ENCODE measurements at places on chromosomes 4 and X.
A peak's percentile ranks its signal among the peaks of the same experiment; 100 is the strongest.

GRCh38 chrX:29241809-29242208 is 654.6 kb downstream of the IL1RAPL1 start:
- no peak for DNase-seq

DNA sequence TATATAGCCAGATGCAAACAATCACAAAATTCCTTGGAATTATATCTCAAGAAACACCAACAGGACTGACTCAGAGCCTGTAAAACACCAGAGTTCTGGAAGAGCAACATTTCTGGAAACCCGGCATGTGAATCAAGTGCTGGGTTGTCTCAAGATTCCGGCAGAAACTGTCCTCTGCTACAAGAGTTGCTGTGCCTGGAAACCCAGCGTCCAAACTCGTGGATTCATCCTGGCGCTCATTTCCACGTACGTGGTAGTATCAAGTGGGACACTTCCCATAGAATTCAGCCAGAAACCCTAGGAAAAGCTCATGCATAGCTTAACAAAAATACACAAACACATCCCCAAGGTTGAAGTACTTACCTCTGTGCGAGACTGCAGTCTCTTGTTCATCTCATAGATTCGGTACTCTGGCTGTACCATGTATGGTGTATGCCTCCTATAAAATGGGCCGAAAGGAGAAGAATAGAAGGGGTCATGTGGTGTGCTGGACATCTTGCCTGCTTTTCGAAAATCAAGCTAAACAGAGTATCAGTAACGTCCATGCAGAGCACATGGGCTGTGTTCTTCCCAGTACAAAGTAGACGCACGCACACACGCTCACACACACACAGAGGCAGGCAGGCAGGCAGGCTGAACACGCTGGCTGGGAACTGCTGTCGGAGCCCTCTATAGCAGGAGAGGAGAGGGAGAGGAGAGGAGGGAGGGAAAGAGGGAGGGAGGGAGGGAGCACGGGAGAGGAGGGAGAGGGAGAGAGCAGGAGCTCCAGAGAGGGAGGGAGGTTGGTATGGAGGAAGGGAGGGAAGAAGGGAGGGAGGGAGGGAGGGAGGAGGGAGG is at the start of gene LDB2:
LDB2 (minus strand) TSS at position 655 of the 837 bp plus-strand sequence.
- peak; percentile 68 for DNase-seq

DNA sequence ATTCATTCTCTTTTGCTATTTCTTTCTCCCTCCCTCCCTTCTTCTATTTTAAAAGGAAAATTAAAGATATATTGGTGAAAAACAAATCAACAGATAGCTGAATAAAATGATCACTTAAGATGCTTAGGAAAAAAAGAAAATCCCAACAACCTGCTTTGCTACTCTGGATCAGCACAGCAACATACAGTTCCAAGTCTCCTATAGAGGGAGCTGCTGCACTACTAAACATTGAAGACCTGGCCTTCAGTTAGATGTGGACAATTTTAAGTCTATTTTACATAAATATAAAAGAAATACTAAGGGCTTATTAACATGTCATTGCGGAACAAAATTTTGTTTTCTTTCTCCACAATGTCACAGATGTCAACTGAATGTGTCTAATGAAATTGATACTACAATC is 226.4 kb downstream of the MAGEB5 start:
- DNase-seq, result no peak

- DNase-seq, result no peak
Observed at GRCh38 chrX:99078301-99078700, 1331.8 kb downstream of the PCDH19 start.

- DNase-seq, result peak; percentile 96
Observed at GRCh38 chr4:25233737-25234389, at the start of gene PI4K2B. TSS of gene PI4K2B (plus strand) at chr4:25234033. CDS start at chr4:25234164, 131 bp downstream.

DNA sequence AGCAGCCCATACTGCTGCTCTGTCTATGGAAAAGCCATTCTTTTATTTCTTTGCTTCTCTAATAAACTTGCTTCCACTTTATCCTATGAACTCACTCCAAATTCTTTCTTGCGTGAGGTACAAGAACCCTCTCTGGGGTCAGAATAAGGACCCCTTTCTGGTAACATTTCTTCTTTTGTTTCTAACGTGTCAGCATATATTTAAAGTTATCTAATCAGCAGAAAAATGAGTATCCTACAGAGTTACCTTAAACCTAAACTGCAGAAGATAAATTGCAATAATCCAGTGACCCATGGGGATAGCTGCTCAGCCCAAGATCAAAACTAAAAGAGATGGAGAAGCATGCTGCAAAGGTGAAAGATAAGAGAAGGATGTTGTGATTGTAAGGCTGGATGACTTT is 4.0 kb downstream of the ADH5 start:
- no peak for DNase-seq

- DNase-seq, result no peak
Observed at GRCh38 chrX:120680090-120680489, 50.2 kb upstream of the C1GALT1C1 start.

DNA sequence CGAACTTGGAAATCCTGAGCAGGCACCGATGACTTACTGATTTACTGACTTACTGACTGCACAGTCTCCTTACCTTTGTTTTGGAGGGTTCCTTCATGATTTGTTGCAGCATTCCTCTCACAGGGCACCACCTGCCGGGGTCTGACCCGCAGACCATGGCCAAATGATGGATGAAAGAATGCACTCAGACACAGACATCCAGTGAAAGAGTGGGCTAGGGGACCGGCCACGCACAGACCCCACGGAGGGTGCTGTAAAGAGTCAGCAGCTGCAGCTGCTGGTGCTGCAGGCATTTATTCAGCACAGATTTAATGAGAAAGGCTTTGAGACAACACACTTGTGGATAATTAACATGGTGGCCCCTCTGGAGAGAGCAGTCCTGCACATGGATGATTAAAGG is 3.4 kb downstream of the MAGEB5 start:
- no peak for DNase-seq

DNA sequence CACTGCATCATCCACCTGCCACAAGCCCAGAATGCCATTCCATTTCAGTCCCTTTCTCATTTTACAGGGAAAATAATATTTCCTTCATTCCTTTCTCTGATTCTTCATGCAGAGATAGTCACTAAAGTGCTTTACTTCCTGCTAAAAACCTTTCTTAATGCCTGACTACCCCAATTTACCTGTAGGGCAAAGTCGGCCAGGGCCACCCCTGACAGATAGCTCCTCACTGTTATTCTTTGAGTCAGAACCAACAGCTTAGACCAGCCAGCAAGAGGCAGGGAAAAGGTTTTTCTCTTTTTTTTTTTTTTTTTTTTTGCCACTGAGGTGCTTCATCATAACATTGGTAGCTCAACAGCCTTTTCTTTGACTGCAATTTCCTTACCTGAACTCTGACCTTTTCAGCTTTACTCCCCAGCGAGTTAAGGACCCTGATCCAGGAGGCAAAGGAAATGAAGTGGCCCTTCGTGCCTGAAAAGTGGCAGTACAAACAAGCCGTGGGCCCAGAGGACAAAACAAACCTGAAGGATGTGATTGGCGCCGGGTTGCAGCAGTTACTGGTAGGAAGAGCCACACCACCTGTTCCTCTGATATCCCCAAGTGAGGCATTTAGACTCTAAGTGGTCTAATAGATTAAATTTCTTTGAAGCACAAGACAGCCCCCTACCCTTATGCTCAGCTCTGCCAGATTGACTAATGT is 85.0 kb downstream of the ALPK1 start:
- no peak for DNase-seq

DNA sequence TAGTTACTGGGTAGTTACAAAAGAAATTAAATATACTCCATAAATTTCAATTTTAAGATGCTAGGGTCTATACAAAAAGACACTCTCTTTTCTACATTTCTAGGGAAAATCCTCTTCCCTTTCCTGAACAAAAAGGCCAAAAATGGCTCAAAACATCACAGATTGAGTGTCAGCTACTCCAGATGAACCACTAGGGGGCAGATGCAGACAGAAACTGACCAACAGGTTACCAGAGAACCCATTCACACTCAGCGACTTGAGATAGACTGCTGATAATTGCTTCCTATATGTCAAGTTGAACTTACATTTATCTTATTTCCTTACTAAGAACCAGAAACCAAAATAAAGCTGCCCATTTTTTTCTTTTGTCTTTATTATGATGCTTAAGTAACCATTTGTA is 83.4 kb upstream of the MID1IP1 start:
- DNase-seq, result no peak

- peak; percentile 63 for DNase-seq
Observed at GRCh38 chr4:183906739-183907651, 1.9 kb downstream of the STOX2 start.

GRCh38 chrX:39809331-39809730 is 288.4 kb downstream of the BCOR start:
- DNase-seq, result no peak

DNA sequence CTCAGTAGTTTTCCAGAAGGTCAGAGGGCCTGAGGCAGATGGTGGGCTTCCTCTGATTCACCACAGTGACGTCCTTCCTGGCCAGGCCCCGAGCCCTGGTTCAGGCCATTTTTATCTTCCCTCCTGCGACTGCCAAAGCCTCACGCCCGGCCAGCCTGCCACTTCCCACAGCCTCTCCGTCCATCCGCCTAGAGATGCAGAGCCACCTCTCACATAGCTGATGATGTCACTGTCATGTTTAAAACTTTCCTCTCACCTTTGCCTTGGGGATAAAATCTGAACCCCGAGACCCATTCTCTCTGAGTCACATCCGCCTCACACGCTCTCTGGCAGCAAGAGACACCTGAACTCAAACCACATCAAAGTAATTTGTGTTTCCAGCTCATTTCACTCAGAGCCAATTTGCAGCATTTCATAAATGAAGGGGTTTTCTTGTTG is 175.3 kb downstream of the QDPR start:
- no peak for DNase-seq

DNA sequence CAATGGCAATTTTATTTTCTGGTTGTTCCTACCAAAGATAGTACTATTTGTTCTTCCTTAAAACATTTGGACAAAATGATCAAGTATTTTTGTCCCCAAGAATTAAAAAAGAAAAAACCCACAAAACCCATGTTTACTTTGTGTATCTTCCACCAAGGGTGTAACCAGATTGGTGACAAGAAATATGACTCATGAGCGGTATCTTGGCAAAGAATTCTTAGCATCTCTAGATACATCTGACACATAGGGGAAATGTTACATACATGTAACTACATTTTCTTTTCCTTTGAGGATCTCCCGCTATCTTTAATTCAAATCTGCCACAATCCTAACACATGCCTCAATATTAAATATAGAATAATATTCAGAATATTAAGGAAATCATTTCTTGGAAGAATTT is 78.7 kb downstream of the WDFY3 start:
- DNase-seq, result no peak

- no peak for DNase-seq
Observed at GRCh38 chr4:161657616-161658015, 506.2 kb downstream of the FSTL5 start.

DNA sequence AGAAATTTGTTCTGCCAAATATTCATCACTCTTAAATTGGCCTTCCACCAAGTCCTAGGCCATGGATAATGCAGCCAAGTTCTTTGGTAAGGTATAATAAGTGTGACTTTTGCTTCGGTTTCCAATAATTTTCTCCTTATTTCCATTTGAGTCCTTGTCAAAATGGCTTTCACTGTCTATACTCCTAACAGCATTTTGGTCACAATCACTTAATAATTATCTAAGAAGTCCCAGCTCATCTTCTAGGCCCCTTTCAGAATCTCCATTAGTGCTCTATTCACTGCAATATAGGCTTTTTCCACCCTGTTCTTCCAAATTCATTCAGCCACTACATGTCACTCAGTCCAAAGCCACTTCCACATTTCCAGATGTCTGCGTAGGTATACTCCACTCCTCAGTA is 51.0 kb upstream of the SPIN4 start:
- no peak for DNase-seq

GRCh38 chr4:151455212-151455611 is 46.2 kb downstream of the FHIP1A start:
- DNase-seq, result no peak

- DNase-seq, result no peak
Observed at GRCh38 chrX:115650449-115650848, 89.5 kb downstream of the PLS3 start.

DNA sequence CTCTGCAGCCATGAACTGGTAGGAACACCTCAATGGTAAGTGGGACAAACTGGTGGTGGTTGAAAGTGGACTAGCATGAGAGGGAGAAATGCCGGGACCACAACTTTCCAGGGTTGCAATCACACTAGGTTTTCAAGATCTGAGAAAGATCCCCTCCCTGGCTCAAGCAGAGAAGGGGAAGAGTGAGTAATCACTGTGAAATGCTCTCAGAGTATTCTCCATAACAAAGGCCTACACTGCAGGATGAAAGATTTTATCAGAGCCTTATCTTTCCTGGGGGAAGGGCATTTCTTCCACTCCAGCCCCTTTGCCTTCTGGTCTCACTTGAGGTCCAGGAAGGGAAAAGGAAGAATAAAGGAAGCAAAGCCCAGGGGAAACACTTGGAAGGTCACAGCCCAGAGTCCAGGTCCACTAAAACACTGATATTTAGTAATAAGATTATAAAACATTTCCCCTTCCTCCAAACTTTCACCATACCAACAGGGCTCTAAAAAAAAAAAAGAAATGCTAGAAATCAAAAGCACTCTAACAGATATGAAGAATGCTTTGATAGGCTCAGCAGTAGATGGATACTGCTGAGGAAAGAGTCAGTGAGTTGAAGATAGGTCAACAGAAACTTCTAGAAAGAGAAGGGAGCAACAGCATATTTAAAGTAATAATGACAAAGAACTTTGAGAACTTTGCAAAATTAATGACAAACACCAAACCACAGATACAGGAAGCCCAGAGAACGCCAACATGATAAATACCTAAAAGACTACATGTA is 95.9 kb downstream of the WDFY3 start:
- no peak for DNase-seq

- DNase-seq, result peak; percentile 63
Observed at GRCh38 chrX:93673056-93673868, at the start of gene NAP1L3. TSS of gene NAP1L3 (minus strand) at chrX:93673578. CDS start at chrX:93673304, 274 bp downstream.

GRCh38 chr4:7351014-7351413 is 83.7 kb downstream of the PSAPL1 start:
- DNase-seq, result no peak

DNA sequence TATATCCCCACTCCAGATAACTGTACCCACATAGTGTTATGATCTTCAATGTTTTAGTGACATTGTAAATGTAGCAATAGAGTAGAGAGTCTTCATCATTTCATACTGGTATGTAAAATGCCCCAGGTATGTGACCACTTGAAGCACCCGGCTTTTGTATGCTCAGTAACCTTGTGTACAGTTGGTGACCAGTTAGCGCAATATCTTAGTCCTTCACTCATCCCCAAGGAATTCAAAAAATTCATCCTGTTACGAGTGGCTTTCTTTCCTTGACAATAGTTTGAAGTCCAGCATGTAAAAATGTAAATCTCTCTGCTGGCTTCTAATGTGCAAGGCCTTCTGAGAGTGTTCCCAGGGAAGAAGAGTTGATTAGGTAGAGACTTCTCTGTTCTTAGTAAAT is 145.6 kb downstream of the ARX start:
- DNase-seq, result no peak
